ENCODE measurements at places on chromosomes 11 and 22.
A peak's percentile ranks its signal among the peaks of the same experiment; 100 is the strongest.

GRCh38 chr11:69650081-69650831, 9.3 kb downstream of the CCND1 start:
- DNase-seq: no peak

- DNase-seq: no peak
Measured at GRCh38 chr22:29313576-29314466, 1.7 kb downstream of the RASL10A start.

GRCh38 chr11:116871248-116871647, 33.8 kb upstream of the APOA1 start:
- DNase-seq: peak; percentile 96

DNA sequence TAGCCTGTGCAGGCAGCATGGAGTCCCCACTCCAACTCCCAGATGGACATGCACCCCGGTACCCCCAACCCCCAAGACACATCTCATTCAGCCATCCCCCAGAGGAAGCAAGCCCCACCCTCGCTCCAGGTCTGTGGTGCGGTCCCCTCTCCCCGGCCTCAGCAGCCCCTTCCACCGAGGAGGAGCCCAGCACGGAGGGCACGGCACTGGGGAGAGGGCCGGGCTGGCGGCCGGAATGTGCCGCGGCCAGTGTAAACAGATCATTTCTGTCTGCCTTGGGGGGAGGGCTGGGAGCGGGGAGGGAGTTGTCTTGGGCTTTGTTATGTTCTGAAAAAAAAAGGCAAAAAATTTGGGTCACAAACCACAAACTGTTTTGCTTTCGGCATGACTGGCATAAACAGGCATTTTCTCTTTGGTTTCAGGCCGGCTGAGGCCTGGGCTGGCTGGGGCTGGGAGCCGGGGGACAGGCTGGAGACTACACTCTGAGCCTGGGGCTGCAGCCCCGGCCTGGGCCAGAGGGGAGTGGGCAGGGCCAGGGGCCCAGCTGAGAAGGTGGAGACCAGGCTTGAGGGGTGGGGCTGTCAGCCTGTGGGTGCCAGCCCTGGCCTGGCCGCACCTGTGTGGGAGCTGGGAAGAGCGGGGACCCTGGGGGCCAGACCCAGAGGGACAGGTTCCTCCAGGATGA, 16.8 kb downstream of the IGF2 start:
- DNase-seq: peak; percentile 74

- no peak for DNase-seq
Measured at GRCh38 chr22:24975813-24976341, 23.4 kb downstream of the KIAA1671 start.

DNA sequence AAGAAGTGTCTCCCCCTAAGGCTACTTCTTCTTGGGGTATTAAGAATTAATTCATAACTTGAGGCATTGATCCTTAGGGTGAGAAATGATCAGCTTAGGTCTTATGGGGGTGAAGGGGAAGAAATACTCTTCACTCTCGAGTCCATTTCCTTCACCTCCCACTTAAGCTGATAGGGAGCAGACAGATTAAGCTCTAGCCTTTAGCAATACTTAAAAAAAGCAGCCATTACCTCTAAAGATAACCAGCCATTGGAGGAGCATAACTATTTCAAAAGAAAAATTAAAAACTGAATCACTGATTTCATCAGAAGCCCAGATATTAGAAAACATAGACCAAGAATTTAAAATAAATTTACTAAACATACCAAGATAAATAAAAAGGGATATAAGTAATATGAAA, 60.5 kb downstream of the ENTHD1 start:
- no peak for DNase-seq
